ENCODE measurements at places on chromosomes 7 and 10.

- no peak for ATAC-seq
These were observed 1254.6 kb upstream of the CELF2 start for GRCh38 chr10:9762966-9763656.

- no peak for ATAC-seq
These were observed 631.5 kb upstream of the NRP1 start for GRCh38 chr10:33965795-33966581.

- no peak for ATAC-seq
These were observed 259.6 kb upstream of the PPP2R2D start for GRCh38 chr10:131641231-131641630.

DNA sequence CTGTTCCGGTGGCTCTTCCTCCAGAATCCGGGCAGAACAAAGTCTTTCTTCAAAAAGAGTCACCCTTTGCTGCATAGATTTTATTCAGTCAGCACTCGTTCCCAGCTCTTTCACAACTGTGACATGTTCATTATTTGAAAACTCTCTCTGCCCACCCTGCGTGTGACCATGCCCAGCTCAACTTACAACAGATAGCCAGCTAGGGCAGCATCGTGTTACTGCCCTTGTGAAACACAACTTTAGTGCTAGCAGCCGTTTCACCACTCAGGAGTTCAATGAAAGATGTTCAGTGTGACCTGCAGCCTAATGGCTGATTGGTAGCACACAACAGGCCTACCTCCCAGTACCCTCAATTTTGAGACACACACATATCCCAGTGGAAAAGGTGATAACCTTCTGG is 57.9 kb downstream of the ZNF438 start:
- no peak for ATAC-seq

DNA sequence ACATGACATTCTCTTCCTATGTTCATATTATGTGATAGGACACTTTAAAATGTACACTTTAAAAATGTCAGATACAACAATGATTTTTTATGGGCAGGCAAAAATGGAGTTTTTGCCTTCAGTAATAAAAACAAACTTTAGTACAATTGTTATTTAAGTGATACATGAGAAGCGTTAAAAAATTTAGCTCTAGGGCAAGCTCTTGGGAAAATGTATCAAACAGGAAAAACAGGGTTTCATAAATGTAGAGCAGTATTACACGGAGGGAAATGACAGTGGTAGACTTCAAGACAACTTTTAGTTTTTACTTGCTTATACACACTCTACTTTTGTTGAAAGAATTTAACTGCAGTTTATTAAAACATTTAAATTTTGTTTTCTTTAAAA is 1.5 kb downstream of the FHIP2A start:
- ATAC-seq, result no peak
